Hepatocyte (in vitro differentiated cells): ENCODE measurements at places on chromosomes 3 and 15.
A peak's percentile ranks its signal among the peaks of the same experiment; 100 is the strongest.

DNA sequence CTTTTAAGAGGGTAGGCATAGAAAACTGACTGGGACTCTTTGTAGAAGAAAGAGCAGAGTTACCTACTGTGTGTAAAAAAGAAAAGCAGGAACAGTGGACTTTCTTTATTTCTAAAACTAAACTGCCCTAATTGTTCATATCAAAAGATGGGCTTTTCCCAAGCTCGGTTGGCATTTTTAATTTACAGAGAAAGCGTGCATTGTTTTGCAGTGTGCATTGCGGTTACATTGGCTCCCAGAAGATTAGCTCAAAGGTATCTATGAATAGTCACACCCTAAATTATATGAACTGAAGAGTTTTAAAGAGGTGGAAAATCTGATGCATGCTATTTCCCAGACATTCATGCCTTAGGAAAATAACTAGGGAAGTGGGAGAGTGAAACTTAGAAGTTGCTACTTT, 36.5 kb downstream of the MITF start:
- DNase-seq, result no peak

DNA sequence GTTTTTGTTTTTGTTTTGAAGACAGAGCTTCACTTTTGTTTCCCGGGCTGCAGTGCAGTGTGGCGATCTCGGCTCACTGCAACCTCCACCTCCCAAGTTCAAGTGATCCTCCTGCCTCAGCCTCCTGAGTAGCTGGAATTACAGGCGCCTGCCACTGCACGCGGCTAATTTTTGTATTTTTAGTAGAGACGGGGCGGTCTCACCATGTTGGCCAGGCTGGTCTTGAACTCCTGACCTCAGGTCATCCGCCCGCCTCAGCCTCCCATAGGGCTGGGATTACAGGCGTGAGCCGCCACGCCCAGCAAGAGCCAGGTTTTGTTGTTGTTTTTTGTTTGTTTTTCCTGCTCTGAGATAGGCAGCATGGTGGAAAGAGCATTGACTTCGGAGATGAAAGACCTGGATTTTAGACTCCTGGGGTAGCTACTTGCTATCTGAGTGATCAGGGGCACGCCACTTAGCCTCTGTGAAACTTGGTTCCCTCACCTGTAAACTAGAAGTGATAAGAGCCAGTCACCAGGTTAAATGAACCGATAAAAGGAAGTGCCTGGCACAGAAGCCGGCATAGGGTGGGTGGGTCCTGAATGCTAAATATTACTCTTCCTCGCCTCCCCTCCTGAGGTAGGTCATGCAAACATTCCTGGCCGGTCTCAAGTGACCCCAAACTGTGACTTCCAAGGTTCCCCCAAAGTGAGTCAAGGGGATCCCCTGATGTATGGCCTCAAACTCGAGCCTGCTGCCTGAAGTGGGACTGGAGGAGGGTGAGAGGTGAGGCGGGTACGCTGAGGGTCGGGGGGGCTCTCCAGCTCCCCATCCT, 62.9 kb upstream of the MCF2L2 start:
- DNase-seq, result no peak

DNA sequence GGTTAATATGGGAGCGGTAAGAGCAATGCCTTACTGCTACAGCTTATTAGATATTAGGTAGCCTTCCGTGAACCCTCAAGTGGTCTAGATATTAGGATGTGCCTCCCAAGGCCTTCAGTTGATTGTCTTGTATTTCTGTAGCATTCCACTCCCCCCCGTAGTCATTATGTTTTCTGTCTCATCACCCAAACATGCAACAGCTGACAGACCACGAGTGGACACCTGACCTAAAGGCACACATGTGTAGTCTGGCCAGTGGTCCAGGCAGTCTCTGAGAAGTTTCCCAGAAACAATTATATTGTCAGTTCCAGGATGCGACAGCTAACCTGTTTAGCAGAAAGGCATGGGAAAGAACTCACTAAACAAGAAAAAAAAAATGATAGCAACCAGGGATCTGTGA, 1000.9 kb downstream of the AGBL1 start:
- no peak for DNase-seq

DNA sequence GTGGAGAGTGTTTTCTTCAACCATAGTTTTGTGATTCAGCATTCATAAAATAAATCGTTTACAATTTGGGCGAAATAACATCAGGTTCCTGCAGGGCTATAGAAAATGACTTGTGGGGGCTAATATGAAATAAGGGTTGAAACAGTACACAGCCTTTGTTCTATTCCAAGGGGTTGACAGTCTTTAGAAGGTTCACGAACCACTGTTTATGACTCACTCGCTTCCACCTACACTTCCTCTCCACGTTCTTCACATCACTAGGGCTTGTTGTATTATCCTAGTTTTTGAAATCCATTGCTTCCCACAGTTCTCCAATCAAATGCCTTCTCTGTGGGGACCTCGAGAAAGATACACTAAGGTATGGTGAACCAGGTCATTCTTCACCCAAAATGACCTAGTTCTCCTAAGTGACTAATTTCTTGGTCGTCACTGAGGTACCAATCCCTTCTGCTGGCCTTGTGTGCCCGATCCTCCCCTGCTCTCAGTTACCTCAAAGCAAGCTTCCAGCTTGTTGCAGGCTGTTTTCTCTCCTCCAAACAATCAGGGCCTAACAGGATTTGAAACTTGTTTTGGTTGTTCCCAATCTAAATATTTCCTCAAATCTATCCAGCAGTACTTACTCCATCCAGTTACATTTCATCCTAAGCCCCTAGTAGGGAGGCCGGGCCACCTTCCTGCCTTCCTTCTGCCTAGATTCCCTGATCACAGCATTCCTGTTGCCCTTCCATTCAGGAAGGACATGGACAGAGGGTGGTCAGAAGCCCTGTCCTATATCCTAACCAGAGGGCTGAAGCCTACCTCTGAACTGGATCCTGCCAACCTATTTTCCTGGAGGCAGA, 23.1 kb upstream of the TBL1XR1 start:
- no peak for DNase-seq

DNA sequence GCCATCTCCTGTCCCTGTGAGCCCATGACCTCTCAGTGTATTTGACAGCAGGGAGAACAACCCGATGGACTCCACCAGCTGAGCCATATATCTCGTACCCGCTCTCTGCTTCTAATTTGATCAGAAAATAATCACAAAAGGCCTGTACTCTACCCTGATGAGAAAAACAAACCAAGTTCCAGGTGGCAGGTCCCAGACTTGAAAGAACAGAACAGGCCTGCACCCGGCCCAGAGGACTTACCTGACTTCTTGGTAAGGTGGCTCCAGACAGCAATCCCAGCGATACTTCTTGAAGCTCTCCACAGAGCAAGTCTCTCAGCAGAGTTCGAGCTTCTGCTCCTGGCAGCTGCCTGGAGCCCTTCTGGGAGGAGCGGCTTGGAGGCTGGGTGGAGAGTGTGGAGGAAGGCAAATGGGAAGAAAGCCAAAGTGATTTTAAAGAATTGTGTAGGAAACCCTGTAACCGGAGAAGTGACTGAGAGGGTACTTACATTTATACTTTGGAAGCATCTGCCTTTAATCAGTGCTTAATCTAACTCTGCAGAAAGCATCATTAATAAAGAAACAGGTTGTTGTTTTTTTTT, 91.6 kb downstream of the SCN11A start:
- DNase-seq, result peak; percentile 19

DNA sequence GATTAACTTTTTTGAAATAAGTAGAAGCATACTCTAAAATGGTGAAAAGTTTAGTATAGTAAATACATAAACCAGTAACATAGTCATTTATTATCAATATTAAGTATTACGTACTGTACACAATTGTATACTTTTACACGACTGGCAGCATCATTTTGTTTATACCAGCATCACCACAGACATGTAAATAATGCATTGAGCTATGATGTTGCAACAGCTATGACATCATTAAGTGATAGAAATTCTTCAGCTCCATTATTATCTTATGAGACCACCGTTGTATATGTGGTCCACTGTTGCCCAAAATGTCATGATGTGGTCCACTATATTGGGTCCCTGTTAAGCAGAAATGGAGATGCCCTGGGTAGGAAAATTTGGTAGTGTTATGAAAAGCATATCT, 51.3 kb downstream of the DRD3 start:
- DNase-seq, result no peak

DNA sequence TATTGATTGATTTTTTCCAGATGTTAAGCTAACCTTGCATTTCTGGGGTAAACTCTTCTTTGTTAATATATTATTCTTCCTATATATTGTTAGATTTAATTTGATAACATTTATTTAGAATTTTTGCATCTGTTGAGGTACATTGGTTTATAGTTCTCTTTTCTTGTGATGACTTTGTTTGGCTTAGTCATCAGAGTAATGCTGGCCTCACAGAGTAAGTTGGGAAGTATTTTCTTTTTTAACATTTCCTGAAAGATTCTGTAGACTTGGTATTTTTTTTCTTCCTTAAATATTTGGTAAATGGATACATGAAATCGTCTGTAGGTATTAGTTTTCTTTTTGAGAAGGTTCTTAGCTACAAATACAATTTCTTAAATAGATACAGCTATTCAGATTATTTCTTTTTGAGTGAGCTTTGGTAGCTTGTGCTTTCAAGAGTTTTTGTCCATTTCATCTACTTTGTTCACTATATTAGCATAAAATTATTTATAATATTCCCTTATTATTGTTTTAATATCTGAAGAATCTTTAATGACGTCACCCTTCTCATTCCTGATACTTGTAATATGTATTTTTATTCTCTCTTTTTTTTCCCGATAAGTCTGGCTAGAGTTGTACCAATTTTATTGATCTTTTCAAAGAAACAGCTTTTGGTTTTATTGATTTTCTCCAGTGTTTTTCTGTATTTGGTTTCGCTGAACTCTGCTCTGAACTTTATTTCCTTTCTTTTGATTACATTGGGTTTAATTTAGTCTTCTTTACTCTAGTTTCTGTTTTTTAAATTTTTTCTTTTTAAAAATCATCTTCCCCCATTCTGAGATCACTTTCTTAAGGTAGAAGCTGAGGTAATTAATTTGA, 6.5 kb upstream of the HPS3 start:
- no peak for DNase-seq

DNA sequence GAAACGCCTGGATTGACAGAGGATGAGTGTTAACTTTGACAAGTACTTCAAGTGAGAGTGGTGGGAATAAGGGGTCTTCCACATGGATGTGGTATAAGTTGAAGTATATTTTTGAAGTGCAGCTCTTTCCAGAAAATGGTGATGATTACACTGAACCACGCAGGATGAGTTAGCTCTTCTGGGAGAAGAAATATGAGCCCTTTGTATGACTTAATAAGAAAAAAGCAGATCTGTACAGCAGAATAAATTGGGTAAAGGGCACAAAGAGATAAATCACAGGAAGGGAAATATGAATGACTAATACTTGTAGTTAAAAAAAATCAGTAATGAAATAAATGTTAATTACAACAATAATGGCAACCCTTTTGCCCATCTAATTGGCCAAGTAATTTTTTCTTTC, 1.3 kb downstream of the CCR3 start:
- DNase-seq, result no peak

- no peak for DNase-seq
Measured at GRCh38 chr15:90859234-90860131, 8.9 kb upstream of the FURIN start.

- peak; percentile 16 for DNase-seq
Measured at GRCh38 chr3:111012388-111013248, 59.0 kb upstream of the NECTIN3 start.

GRCh38 chr3:126491221-126492013, 15.7 kb upstream of the ZXDC start:
- no peak for DNase-seq

DNA sequence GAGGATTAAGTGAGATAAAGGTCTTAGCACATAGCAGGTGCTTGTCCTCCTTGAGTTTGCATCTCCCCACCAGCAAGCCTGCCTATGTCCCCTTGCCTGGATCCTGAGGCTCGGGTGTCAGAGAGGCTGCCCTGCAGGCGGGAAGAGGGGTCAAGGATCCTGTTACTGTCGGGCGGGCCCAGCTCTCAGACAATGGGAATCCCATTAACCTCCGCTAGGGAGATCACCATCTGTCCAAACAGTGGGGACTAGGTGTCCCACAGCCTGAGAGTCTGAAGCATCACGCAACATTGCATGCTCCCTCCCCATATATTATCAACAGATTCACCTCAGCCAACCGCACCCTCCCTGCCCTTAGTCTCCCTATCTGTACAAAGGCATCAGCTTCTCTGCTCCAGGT, 151.4 kb downstream of the FBLN2 start:
- DNase-seq, result no peak

- no peak for DNase-seq
Measured at GRCh38 chr3:187713504-187713903, 11.1 kb upstream of the RTP2 start.

DNA sequence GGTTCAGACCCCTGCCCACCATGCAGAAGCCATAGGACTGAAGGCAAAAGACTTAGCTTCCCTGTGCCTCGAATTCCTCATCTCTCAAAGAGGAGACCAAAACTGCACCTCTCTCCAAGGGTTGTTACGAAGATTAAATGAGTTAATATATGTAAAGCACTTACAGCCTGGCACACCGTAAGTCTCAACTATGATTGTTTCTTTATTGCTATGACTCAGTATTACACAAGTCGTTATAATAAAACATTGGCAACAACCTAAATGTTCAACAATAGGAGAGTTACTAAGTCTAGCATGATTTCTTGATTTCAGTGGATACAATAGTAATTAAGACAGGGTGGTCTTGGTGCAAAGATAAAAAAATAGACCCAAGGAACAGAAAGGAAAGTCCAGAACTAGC, 19.6 kb upstream of the FGD5 start:
- no peak for DNase-seq

- peak; percentile 57 for DNase-seq
Measured at GRCh38 chr3:177673112-177673914, 476.0 kb upstream of the TBL1XR1 start.

- DNase-seq, result no peak
Measured at GRCh38 chr15:50943638-50944037, 35.2 kb downstream of the AP4E1 start.

- DNase-seq, result peak; percentile 44
Measured at GRCh38 chr3:61562721-61563312, 1.4 kb downstream of the PTPRG start.

GRCh38 chr3:128858167-128858566, 21.3 kb upstream of the ACAD9 start:
- DNase-seq, result no peak

- no peak for DNase-seq
Measured at GRCh38 chr3:62329971-62330370, 43.4 kb downstream of the FEZF2 start.

GRCh38 chr15:86863226-86863915, 783.7 kb downstream of the AGBL1 start:
- peak; percentile 15 for DNase-seq

GRCh38 chr15:95323796-95324195, 1006.7 kb upstream of the NR2F2 start:
- peak; percentile 16 for DNase-seq

DNA sequence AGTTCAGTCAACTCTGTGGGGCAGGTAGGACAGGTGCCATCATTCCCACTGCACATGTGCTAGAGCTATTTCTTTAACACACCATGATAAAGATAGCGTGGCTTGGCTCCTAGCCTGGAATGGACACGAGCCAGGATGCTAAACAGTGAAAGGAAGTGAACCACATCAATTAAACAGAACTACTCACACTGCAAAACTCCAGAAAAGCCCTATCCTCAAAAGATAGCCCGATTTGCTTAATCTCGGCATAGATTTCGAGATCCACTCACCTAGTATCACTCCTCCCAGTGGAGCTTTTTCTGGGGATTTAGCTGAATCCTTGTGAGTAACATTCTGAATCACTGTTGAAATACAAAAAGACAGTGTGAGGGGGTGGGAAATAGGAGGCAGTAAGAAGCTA, 118.0 kb downstream of the ABI3BP start:
- DNase-seq, result no peak
